GM12891 (cell line): ENCODE measurements at places on chromosomes 5 and 9.

GRCh38 chr5:135810188-135810943, 24.1 kb upstream of the SLC25A48 start:
- no peak for DNase-seq

DNA sequence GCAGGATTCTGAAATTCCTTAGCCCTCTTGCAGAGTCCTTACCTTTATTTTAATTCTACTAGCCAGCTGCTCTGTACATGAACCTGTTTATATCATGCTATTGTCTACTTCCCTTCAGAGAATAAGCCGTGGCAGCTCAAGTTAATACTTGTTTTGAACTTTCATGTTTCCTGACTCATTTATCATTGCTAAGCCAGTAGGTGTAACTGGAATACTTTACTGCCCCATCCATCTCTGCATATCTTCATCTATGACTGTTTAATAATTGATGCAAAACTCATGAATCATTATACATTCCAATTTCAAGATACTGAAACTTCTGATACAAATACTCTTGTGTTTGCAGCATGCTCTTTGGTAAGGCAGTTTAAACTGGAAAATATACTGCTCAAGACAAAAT, 174.7 kb downstream of the PPP2R2B start:
- no peak for DNase-seq

- no peak for DNase-seq
These were observed 26.0 kb upstream of the NKD2 start for GRCh38 chr5:982377-983237.

GRCh38 chr5:64836190-64836755, 67.5 kb downstream of the CWC27 start:
- DNase-seq, result no peak
